MG63 (cell line): ENCODE measurements at places on chromosomes 5 and 9. TPM values are rescaled to one million over a fixed set of nuclear protein-coding genes. Genes with fewer than 3 reads are reported as not detected.

BTNL3 gene
- not detected in 2 replicates for total RNA-seq

HBEGF gene
- 27.9 and 40.0 TPM in 2 replicates for total RNA-seq

HTR4 gene
- total RNA-seq = not detected in 2 replicates

IFNB1 gene
- total RNA-seq = 0.81 and 4.1 TPM in 2 replicates

IRX4 gene
- total RNA-seq = 0.66 and 5.1 TPM in 2 replicates

NKD2 gene
- total RNA-seq = 3.4 and 5.7 TPM in 2 replicates

- peak; percentile 18 for DNase-seq
These were observed 94.0 kb downstream of the ZNF462 start for GRCh38 chr9:106956971-106957370.

DNA sequence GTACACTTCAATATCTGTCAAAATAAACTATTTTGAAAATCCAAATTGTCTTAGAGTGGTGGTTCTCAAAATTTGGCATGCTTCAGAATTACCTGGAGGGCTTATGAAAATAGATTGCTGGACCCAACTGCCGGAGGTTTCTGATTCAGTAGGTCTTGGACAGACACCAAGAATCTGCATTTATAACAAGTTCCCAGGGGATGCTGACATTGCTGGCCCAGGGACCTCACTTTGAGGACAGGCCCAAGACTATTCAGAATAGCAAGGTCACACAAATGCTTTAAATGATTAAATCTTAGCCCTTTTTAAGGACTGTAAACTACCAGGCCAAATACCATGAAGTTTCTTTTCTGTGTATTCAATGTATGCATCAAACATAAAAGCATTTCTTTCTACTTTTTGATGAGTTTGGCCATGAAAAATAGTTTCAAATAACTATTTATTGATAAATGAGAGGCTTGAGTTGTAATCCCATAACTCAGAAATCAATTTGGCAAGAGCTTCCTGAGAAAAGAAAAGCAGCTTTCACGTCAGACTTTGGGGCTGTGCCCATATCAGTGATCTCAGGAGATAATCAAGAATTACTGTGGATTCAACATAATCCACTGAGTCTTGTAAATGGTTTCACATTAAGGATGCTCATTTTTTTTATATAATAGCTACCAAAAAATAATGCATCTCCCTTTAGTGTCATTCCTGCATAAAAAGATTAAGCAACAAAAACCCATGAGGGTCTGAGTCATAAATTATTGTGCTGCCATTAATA, 191.4 kb downstream of the FRMD3 start:
- DNase-seq = no peak

DNA sequence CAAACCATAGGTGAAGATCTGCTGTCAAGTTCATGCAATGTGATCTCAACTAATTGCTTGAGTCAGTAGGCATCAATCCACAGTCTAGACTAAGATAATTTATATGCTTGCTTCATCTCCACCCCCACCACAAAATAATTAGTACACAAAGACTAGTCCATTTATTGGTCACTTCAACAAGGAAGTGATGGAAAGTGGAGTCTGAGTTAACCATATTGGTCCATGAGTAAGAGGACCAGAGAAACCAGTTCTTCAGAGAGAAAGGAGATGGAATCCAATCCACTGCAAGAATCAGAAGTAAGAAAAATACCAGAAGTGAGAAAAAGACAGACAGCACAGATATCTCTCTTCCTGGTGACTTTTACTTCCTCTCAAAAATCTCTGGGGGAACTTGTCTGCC, 366.5 kb downstream of the CHSY3 start:
- no peak for DNase-seq

- DNase-seq = peak; percentile 69
These were observed 7.5 kb downstream of the NDST1 start for GRCh38 chr5:150515446-150515845.

GRCh38 chr5:166595274-166595951, 1696.0 kb upstream of the WWC1 start:
- no peak for DNase-seq

GRCh38 chr5:74212336-74212735, 428.2 kb downstream of the ENC1 start:
- DNase-seq = no peak

GRCh38 chr9:100322954-100323536, 29.7 kb downstream of the TEX10 start:
- peak; percentile 3 for DNase-seq

DNA sequence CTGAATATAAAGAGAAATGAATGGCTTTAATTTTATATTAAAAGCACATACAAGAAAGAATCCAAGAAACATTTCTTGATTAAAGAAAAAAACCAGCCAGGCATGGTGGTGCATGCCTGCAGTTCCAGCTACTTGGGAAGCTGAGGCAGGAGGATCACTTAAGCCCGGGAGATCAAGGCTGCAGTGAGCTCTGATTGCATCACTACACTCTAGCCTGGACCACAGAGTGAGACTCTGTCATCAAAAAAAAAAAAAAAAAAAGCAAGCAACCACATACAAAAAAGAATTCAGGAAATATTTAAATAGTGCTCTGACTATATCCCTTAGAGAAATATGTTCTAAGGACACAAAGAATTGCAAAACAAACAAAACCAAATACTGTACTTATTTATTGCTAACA, 2.5 kb upstream of the PLAC8L1 start:
- DNase-seq = no peak

GRCh38 chr5:177539411-177539810, 15.0 kb downstream of the FAM193B start:
- DNase-seq = no peak

DNA sequence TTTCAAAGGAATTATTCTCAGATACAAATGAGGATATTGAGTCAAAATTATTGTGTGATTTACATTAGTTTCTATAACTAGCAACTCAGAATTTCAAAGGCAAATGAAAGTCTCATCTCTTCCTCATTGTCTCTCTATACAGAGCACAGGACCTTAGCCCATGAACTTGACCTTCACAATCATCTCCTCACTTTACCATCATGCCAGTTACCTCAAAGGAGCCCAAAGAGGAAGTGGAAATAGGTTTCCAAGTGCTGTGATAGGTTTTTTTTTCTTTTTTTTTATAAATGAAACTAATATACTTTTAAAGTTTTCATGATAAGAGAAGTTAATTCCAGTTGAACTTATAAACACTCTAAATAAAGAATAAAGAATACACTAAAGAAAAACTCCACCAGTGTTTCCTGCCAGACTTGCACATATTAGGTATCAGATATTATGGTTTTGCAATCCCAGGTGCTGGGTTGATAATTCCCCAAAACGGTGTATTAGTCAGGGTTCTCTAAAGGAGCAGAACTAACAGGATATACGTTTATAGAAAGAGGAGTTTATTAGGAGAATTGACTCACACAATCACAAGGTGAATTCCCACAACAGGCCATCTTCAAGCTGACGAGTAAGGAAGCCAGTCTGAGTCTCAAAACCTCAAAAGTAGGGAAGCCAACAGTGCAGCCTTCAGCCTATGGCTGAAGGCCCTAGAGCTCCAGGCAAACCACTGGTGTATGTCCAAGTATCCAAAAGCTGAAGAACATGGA, 50.1 kb upstream of the ADAMTS16 start:
- no peak for DNase-seq

DNA sequence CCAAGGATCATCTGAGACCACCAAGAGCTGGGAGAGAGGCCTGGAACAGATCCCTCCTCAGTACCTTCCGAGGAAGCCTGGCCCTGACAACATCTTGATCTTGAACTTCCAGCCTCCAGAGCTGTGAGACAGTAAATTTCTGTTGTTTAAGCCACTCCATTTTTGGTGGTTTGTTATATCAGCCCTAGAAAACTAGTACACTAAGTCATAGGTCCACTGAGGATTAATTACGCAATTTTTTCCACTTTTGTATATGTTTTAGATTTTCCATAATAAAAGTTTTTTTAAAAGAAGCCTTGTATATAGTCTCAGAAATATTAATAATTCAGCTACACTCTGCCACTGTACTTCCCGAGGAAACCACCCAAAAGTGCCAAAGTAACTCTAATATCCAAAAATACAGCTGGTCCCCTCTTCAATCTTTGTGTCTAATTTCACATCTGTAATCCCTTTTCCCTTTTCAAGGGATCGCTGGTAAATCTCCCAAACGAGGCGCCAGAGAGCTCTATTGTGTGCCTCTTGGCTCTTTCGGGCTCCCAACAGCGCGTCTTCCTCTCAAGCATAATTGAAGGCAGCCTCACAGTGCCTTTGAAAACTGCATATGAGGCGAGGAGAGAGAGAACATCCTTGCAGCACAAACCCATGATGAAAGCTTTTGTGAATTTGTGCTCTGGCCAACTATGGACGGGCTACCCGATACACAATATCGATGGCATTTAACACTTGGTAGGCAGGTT, 32.7 kb downstream of the PRUNE2 start:
- peak; percentile 21 for DNase-seq

DNA sequence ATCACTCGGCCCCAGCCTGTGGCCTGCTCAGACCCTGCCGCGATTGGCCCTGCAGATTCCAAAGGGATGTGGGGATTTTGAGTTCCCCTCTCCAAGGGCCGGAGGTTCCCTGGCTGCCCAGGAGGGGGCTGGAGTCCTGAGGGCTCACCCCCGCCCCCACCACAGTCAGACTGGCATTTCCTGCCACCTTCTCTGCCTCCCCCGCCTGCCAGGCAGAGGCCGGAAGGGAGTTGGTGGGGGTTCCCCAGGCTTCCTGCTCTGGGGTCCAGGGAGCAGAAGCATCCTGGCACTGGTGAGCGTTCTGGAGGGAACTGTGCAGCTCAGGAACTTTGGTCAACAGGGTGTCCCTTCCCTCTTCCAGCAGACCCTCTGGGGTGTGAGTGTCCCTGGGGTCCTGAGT, 70.6 kb downstream of the RXRA start:
- no peak for DNase-seq

DNA sequence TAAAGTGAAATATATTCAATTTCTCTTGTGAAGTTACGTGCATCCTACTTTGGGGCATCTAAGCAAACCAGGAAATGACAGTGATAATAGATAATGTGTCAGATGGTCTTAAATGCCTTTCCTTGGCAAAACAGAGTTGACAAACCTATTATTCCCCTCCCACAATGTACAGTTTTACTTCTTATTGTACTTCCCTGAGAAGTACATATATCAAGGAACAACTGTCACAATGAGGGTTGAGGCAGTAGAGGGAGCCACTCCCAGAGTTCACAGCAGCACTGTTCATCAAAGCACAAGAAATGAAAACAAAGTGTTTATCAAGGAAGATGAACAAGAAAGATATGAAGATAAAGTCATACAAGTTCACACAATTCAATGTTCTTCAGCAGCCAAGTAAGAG, 41.1 kb downstream of the ELAVL2 start:
- DNase-seq = no peak

- DNase-seq = peak; percentile 29
These were observed 13.3 kb upstream of the SPATA24 start for GRCh38 chr5:139417214-139417613.

- DNase-seq = no peak
These were observed 63.2 kb downstream of the TTLL11 start for GRCh38 chr9:122029898-122030297.

GRCh38 chr5:127758766-127759283, 55.6 kb downstream of the CCDC192 start:
- peak; percentile 6 for DNase-seq

DNA sequence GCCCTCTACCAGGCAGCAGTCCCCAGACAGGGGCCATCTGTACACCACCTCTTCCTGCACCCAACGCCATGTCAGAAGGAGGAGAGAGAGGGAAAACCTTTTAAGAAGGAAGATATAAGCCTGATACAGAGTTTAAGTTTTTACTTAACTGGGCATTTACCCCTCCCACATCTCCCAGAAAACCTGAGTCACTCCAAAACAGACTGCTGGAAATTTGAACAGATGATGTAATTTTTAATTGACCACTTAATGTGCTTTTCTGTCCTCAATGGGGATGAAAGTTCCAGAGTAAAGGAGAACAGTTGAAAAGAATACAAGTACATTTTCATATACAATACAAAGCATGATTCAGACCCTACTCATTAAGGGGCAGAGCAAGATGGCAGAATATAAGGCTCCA, 63.9 kb downstream of the TTC39B start:
- no peak for DNase-seq

GRCh38 chr9:27117489-27118135, 8.6 kb downstream of the TEK start:
- DNase-seq = peak; percentile 79

- no peak for DNase-seq
These were observed 28.6 kb upstream of the IL7R start for GRCh38 chr5:35828082-35828598.

- no peak for DNase-seq
These were observed 25.2 kb downstream of the CCL28 start for GRCh38 chr5:43386960-43387362.

DNA sequence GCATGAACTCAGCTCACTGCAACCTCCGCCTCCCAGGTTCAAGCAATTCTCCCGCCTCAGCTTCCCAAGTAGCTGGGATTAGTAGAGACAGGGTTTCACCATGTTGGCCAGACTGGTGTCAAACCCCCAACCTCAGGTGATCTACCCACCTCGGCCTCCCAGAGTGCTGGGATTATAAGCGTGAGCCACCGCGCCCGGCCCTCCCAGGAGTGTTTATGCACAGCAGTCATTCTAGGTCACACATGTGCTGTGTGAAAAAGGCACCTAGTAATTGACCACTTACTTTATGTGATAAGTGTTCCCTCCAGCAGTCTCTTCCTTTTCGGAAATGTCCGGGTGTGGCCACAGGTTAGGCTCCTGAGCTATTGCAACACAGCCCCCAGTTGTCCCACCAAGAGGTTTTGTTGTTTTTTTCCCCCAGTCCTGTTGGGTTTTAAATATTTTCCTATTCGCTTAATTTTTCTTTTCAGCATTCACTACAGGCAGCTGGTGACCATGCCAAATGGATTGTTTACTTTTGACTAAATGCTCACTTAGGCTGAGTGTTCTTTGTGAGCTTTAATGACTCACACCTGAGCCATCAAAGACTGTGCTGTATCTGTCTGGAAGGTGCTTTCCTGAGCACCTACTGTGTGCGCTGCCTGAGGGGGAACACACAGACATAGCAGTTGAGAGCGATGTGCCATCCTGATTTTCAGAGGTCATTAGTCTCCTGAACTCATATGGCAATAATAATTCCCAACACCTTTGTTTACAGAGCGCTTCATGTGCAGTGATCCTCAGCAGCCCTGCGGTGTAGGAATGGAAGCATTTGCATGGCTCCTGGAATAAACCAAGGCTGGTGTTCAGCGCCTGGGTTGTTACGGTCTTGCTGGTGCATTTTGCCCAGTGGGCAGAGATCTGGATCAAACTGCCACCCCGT, 94.3 kb downstream of the MVB12B start:
- DNase-seq = peak; percentile 19

GRCh38 chr5:143672806-143673205, 139.2 kb upstream of the HMHB1 start:
- no peak for DNase-seq
